ENCODE measurements at places on chromosomes 11 and 22.

GRCh38 chr11:85086504-85087284 lies 540.5 kb downstream of the DLG2 start:
- peak; percentile 79 for DNase-seq

DNA sequence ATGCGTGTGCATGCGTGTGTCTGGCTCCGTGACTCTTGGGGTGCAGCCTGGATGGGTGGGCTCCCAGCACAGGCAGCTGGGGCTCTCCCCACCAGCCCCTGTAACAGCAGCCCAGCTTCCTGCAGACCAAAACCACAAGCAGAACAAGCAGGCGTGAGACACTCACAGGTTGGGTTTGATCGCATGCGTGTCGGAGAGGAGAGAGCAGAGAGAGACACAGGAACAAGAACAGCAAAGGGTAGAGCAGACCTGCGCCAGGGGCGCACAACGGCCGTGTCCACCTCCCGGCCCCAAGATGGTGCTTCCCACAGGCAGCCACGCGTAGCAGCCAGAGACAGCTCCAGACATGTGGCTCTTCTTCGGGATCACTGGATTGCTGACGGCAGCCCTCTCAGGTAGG lies at the start of gene CD6:
TSS of gene CD6 (plus strand) at position 161 of the 400 bp plus-strand sequence. CDS start at position 347, 186 bp downstream.
- no peak for DNase-seq

DNA sequence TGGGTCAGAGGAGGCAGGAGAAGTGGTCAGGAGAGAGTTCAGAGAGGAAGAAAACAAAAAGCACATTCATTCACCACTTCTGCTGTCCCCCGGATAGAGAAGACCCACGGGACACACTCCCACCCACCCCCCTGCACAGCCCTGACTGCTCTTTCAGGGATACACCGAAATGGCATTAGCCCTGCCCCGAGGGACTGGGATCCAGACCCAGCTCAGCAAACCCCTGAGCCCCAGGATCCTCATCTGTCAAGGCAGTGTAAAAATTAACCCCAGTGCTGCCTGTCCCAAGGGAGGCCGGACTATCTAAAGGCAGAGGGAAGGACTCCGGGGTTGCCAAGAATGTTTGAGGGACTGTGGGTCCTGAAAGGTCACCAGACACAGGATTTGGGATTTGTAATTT lies 31.2 kb downstream of the TPBGL start:
- DNase-seq, result no peak

GRCh38 chr22:30806391-30806861 lies 111.8 kb downstream of the OSBP2 start:
- DNase-seq, result peak; percentile 93

GRCh38 chr11:61477727-61478148 lies 30.8 kb upstream of the LRRC10B start:
- peak; percentile 46 for DNase-seq

- DNase-seq, result no peak
Observed at GRCh38 chr11:62115085-62115694, 8.6 kb upstream of the INCENP start.

- DNase-seq, result peak; percentile 35
Observed at GRCh38 chr11:116808262-116809175, 14.6 kb downstream of the APOA4 start.

- no peak for DNase-seq
Observed at GRCh38 chr11:126138636-126139035, 72.8 kb downstream of the RPUSD4 start.

DNA sequence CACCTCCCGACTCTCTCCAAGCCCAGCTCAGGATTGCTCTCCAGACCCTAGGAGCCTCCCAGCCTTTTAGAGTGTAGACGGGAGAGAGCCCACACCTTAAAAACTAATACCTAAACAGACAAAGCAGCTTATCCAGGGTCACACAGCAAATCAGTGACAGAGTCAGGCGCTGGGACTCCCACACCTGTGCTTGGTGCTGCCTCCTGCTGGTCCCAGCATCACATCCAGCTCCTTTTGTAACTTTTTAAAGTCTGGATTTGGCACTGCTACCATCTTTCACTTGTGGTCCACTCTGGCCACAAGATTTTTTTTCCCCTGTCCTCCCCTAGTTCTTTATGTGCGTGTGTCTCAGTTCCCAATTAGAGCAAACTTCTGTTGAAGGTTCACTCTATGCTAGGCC lies 4.7 kb downstream of the ANO1 start:
- DNase-seq, result peak; percentile 12

DNA sequence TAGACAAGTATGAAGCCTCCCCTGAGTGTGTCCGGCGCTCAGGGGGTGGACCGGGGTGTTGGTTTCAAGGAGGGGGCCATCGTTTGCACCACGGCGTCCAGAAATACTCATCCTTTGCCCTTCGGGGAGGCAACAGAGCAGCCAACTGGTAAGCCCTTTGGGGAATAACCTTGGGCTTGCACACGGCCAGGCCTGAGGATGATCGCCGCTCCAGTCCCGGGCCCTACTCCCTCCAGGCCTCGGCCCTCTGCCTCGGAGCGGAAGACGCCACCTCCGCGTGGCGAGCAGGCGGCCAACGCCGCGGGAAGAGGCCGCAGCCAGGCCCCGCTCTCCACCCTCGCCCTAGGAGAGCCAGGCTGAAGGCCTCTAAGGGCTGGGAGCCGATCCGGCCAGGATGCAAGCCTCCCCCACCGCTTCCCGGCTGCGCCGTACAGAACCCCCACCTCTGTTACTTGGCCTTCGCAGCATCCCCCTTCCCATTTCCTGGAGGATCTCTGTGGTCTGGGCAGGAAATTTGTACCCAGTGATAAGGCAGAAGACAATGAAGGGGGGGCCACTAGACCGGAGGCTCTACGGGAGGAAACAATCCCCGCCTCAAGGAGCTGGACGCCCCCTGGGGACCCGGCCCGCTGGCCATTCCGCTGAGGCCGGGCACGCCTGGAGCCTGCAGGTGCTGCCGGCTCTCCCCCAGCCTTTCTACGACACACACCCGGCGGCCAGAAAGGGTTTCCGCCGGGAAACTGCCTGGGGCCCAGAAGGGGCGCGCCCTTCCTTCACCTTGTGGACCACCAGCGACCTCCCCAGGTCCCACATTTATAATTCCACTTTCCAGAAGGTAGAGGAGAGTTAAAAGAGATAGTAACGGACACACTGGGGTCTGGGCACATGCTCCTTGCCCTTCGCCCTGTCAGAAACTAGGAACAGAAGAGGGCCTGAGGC lies 2.6 kb downstream of the ESAM start:
- no peak for DNase-seq

DNA sequence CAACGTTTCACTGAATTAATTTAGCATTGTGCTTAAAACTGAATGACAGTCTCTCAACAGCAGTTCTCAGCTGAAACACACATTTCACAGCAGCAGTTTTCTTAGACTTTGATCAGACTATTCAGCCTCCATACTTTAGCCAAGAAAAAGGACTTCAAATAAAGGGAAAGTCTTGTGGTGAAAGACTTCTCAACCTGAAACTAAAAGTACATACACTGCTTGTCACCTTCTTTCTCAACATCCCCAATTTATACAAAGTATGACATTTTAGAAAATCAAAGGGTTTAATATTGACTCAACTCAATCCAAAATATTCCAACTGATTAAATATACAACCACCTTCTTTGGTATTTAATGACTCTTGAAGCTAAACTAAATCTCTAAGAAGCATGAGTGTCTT lies 419.0 kb downstream of the LRRC4C start:
- no peak for DNase-seq

- no peak for DNase-seq
Observed at GRCh38 chr22:23223569-23224317, 43.4 kb downstream of the BCR start.

DNA sequence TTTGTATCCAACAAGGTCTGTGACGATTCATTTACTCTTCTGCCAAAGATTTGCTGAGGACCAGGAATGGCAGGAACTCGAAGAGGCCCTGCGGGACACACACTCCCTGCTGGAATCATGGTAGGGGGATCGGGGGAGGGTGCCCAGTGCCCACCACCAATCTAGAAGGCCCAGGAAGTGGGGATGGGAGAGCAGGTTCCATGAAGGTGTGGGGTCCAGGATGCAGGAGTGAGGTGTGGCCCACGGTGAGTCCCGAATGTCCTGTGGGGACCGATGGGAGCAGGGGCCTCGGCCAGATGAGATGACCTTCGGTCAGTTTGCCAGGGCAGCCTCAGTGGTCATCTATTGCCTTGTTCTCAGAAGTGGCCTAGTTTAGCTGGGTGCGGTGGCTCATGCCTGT lies 492.7 kb downstream of the BRD1 start:
- DNase-seq, result no peak

GRCh38 chr11:693415-693831 lies 1.6 kb downstream of the DEAF1 start:
- DNase-seq, result peak; percentile 19

GRCh38 chr11:44407211-44407996 lies 97.5 kb upstream of the ALX4 start:
- no peak for DNase-seq

DNA sequence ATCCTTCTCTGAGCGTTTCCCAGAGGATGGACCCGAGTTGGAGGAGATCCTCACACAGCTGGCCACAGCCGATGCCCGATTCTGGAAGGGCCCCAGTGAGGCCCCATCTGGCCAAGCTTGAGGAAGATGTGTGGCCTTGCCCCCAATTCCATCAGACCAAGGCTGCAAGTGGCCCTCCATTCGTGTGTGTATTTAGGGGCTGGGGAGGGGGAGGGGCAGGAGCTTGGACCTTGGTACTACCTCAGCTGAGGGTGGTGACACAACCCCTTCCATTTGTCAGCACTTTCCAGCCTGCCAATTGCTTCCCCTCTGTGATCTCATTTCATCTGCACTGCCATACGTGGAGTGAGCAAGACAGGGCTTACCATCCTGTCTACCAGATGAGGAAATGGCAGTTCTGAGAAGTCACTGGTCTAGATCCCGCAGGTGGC lies 1.3 kb upstream of the BBS1 start:
- DNase-seq, result no peak

- DNase-seq, result peak; percentile 10
Observed at GRCh38 chr11:66789097-66789890, 53.9 kb upstream of the RCE1 start.

- DNase-seq, result no peak
Observed at GRCh38 chr11:36507824-36508489, 2.1 kb downstream of the TRAF6 start.

GRCh38 chr22:22375576-22376351 lies 131.2 kb downstream of the VPREB1 start:
- no peak for DNase-seq

All from ELR (cell line).